ENCODE measurements at places on chromosomes 2 and 18.

GRCh38 chr2:11416186-11416585 is 49.8 kb downstream of the E2F6 start:
- no peak for DNase-seq

DNA sequence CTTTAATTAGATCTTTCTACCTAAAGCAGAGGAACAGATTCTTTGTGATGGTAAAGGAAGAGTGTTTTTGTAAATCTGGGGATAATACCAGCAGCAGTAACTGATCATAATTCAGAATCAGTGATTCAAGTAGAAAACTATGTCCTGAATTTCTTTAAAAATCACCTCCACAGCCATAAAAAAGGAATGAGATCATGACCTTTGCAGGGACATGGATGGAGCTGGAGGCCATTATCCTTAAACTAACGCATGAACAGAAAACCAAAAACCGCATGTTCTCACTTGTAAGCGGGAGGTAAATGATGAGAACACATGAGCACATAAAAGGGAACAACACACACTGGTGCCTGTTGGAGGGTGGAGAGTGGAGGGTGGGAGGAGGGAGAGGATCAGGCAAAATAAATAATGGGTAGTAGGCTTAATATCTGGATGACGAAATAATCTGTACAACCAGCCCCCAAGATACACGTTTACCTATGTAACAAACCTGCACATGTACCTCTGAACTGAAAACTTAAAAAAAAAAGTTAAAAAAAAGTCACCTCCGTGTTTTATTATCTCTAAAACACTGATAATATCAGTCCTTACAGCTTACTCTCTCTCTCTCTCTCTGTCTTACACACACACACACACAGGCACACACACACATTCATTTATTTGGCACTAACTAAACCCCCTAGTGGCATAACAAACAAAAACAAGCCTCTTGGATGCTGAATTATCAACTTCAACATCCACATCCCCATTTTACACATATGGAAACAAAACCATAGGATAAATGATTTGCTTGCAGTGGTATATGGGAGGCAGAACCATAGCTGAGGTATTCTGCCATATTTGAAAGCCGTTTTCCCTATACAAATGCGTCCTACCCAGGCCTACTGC is 1.4 kb downstream of the TM4SF20 start:
- no peak for DNase-seq

GRCh38 chr18:24168496-24168895 is 29.6 kb downstream of the CABYR start:
- DNase-seq: no peak

DNA sequence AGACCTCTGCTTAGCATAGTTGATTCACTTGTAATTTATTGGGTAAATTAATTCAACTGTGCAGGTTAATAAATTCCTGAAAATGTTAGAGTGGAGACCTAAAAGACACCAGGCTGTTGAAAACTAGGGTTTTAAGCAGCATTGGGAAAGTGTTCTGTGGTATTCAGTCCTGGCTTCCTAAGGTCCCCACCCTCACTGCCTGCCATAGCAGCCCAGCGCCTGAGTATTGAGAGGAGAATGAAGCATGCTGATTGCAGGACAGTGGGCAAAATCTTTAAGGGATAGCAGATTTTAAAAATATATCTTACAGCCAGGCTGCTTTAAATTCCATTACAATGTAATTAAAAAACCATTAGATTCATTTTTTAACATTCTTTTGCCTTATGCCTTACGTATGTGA is 20.6 kb downstream of the MEIS1 start:
- no peak for DNase-seq

DNA sequence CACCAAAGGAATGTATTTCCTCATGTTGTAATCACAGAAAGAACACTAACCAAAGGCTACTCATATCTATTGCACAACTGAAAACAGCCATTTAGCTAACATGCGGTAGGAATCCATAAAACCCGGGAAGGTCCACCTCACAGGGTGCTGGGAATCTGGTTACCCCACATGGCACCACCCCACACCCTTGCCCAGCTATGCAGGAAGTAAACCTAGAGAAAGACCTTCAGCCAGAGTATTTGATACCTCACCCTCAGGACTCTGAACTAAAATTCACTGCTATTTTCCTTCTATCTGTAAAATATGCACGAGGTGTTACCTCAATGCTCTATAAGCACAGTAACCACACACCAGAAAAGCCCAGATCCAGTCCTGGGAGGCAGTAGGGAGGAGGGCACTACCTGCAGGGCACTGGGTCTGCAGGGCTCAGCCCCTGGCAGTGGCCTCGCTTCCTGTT is 45.8 kb downstream of the PTPN2 start:
- DNase-seq: no peak

DNA sequence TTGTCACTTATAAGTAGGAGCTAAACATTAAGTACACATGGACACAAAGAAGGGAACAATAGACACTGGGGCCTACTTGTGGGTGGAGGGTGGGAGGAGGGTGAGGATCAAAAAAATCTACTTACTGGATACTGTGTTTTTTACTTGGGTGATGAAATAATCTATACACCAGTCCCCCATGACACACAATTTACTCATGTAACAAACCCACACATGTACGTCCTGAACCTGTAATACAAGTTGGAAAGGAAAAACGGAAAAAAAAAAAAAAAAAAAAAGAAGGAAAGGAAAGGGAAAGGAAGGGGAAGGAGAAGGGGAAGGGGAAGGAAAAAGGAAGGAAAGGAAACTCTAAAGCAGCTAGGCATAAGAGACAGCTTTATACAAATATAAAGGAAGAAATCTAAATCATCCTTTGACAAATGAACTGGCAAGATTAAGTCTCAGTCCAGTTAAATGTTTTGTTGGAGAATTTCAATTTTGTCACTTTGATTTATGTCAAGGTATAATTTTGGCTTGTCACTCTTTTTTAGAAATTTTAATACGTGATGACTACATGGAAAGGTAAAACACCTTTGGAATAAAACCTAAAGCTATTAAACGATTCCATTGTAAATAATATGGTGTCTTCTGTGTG is 169.4 kb upstream of the OTX1 start:
- DNase-seq: no peak

DNA sequence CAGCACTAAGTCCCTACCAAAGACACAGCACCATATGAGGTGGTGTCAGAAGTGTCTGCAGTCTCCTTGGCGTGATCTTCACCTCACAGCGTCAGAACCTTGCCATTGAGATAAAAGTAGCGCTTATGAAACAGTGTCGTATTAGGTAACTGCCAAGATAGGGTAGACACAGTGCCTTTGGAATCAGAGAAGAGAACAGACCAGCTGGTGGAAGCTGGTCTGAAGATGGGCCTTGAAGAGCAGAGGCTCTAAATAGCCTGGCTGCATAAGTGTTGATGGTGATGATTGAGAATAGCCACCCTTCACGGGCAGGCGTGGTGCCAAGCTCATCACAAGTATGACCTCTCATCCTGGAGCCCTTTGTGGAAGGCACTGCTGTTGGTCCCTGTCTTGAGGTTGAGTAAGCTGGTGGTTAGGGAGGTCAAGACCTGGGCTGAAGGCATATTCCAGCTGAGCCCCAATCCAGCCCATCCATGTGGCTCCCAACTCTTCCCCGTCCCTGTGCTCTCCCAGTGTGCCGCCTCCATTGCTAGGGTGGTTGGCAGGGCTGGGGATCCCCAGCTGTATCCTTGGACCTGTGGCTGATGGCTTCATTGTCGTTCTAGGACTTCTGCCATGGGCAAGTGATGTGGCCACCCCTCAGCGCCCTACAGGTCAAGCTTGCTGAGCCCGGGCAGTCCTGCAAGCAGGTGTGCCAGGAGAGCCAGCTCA is 187.4 kb downstream of the MGAT5 start:
- DNase-seq: no peak

- no peak for DNase-seq
Measured at GRCh38 chr2:64780041-64780440, 126.3 kb upstream of the SERTAD2 start.

DNA sequence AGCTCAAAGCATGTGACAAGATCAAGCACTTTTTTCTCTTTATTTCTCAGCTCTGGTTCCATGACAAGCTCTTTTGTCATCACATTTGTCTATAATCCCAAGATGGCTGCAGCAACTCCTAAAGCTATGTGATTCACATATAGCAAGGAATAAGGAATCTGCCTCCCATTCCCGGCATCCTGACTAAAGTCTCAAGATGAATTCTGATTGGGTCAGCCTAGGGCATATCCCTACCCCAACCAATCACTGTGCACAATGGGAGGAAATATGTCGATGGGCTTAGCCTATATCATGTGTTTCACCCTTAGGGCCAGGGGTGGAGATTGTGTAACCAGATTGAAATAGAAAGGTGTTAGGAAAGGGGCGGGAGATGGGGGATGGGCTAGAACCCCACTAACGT is 23.1 kb upstream of the COLEC12 start:
- DNase-seq: no peak

DNA sequence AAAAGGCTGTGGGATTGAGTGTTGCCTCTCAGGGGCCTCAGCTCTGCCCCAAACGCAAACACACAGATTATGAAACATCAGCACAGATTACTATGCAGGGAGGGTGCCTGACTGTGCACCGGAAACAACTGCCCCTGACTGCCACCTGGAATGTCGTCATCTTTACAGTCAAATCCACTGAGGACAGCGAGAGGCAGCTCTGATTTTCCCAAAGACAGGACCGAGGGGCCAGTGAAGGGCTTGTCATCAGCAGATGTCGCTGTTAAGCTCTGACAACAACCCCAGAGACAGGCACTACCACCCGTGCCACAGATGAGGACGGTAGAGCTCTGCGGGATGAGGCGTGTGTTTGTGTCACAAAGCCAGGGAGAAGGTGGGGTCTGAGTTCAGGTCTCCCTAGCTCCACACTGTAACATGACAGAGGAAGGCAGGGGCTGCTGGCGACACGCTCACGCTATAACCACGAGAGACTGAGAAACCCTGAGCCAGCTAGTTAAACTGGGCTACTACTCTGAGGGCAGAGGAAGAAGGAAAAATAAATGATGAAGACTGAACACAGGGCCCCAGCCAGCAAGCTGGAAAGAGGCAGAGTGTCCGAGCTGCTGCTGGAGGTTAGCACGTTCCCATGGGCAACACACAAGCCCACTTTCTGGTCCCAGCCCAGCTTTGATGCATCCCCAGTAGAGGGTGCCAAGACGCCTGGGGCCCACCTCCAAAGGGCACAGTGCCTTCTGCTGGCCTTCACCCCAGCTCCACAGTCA is 47.0 kb downstream of the PARD6G start:
- DNase-seq: no peak

DNA sequence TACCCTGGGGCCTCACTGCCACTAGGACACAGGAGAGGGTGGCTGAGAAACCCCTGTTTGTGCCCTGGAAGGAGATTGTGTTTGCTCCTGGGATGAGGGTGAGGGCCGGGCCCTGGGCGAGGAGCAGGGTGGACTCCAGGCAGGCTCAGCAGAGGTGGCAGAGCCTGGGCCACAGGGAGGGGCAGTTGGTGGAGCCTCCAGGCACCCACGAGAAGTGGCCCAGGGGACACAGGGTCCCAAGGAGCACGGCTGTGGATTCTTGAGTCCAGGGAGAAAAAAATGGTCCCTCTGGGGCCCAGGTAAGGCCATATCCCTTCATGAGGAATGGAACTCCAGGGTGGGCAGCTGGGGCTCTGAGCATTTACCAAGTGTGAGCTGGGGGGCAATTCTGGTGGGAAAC is 8.3 kb downstream of the MAB21L4 start:
- DNase-seq: no peak

All from stimulated activated CD4-positive, alpha-beta T cell treated with anti-CD3 and anti-CD28 coated beads, Interleukin-15, amount 100 ng/mL, for 1 hour (primary cell).